ENCODE measurements at places on chromosomes 2 and 18.

- no peak for DNase-seq
Observed at GRCh38 chr2:108377815-108378630, at the start of gene SULT1C4. TSS of gene SULT1C4 (plus strand) at chr2:108377954. CDS start at chr2:108378338, 384 bp downstream.

DNA sequence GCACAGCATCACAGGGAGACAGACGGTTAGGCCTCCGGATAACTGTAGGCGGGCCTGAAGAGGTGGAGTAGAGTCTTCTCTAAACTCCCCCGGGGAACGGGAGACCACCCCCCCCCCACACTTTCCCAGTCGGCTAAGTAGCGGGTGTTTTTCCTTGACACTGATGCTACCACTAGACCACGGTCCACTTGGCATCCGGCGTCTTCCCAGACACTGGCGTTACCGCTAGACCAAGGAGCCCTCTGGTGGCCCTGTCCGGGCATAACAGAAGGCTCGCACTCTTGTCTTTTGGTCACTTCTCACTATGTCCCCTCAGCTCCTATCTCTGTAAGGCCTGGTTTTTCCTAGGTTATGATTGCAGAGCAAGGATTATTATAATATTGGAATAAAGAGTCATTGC lies 25.7 kb upstream of the NCL start:
- DNase-seq = no peak

GRCh38 chr2:11784747-11785610 lies 38.5 kb downstream of the LPIN1 start:
- DNase-seq = peak; percentile 48

- no peak for DNase-seq
Observed at GRCh38 chr2:46135228-46135855, 161.9 kb upstream of the EPAS1 start.

DNA sequence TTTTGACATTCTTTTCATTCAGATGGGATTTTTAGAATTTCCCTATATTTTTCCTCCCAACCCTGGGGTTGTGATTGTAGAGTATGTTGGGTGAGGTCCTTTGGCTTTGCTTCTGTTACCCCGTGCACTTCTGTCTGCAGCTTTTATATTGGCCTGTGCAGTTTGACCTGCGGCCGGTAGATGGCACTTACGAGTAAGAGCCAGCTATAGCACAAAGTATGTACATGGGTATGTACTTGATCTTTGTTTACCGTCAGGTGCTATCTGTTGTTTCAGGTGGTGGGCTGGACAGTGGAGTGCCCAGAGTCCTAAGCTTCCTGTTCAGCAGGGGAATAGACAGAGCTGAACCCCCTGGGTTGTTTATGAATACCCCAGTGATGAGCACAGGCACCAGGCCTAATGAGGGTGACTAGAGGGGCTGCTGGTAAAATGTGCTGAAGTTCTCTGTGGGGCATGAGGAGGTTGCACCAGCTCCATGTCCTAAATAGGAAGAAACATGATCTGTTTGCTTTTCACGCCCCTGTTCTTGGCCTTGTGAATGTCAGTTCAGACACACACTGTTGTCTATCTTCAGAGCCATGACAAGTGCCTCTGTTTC lies 58.9 kb upstream of the THUMPD2 start:
- DNase-seq = peak; percentile 35

- no peak for DNase-seq
Observed at GRCh38 chr2:70962211-70962884, 16.1 kb upstream of the ANKRD53 start.

DNA sequence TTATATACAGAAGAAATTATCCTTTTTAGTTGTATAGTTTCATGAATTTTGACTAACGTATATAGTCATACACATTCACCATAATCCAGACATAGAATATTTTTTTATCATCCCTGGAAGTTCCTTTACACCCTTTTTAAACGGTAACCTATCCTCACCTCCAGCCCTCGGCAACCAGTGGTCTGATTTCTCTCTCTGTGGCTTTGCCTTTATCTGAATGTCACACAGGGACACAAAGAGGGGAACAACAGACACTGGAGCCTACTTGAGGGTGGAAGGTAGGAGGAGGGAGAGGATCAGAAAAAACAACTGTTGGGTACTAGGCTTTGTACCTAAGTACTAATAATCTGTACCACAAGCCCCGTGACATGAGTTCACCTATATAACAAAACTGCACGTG lies 191.9 kb downstream of the MC4R start:
- DNase-seq = no peak

DNA sequence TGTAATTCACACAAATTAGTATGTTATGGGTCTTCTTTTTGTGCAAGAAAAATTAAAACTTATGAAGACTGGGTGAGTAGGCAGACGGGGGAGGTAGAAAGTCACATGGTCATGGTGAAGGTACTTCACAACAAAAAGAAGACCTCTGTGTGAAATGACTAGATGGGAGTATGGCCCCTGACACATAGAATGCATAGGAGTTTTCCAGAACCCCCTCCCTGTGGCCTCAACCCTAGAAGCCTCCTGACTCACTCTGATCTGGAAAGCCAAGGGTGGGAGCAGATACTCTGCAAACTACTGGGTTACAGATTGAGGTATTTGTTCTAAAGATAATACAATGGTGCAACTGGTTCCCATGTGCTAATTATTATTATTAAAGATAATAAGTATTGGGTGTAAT lies 23.2 kb downstream of the SATB2 start:
- no peak for DNase-seq

- peak; percentile 42 for DNase-seq
Observed at GRCh38 chr2:222499226-222499625, 74.9 kb downstream of the SGPP2 start.

DNA sequence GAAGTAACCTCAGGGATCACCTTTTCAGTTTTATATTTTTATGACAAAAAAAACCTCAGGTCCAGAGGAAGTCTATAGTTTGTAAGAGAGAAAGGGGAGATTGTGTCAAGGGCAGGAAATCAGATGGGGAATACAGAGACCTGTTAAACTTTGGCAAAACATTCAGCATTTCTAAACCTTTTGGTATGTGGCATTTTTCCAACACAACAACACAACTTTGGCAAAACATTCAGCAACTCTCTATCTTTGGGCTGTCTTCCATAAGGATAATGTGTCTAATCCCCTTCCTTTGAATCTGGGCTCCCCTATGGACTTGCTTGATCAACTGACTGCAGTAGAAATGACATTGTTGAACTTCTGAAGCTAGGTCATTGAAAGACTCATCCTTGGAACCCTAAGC lies 220.6 kb upstream of the CCDC68 start:
- DNase-seq = no peak

- peak; percentile 14 for DNase-seq
Observed at GRCh38 chr18:49898421-49898820, 85.1 kb upstream of the ACAA2 start.

DNA sequence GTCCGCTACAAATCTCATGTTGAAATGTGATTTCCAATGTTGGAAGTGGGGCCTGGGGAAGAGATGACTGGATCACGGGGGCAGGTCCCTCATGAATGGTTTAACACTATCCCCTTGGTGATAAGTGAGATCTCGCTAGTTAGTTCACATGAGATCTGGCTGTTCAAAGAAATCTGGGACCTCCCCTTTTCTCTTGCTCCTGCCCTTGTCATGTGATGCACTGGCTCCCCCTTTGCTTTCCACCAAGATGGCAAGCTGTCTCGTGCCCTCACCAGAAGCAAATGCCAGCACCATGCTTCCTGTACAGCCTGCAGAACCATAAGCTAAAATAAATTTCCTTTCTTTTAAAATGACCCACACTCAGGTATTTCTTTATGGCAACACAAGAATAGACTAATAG lies 57.3 kb upstream of the C2orf15 start:
- DNase-seq = no peak

- no peak for DNase-seq
Observed at GRCh38 chr18:51151185-51151567, 46.3 kb downstream of the MEX3C start.

DNA sequence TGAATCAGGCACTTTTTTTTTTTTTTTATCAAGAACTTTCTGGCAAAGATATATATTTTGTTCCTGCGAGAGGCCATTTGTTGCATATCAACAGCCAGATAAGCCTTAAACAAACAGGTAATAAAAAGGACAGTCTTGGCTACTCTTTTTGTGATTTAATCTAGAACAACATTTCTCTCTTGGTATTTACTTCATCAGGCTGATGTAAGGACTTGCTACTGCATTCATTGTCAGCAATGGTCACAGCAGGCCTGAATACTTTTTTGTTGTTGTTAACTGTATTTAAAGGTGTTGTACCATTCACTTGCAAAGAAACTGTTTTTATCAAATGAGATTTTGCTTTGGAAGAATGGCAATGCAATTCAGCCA lies 683.8 kb downstream of the IRS1 start:
- DNase-seq = no peak
